ENCODE measurements at places on chromosomes 1 and 21.

- DNase-seq: no peak
Measured at GRCh38 chr1:21344750-21345443, 54.6 kb upstream of the ECE1 start.

DNA sequence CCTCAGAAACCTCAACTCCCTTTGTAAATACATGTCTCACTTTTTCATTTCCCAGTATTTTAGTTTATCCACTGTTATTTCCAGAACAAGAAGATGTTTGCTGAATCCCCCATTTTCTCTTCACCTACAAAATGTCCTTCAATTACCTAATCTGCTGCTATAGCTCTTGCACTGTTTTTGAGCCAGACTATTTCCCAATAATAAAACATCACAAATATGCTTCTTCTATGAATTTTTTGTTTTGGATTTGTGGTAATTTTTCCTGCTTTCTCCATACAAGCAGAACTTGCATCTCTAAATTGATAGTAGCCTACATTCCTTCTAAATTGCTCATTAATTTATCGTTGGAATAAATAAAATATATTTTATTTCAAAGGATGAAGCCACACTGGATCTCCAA lies 199.6 kb upstream of the C1orf87 start:
- DNase-seq: no peak

DNA sequence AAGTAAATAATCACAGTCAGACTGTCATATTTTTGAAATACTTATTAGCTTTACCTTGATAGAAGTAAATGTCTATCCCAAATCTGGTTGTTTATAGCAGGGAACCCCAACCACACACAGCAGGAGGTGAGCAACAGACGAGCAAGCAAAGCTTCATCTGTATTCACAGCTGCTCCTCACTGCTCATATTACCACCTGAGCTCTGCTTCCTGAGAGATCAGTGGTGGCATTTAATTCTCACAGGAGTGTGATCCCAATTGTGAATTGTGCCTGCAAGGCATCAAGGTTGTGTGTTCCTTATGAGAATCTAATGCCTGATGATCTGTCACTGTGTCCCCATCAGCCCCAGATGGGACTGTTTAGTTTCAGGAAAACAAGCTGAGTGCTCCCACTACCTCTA lies 104.3 kb downstream of the GPATCH2 start:
- no peak for DNase-seq

GRCh38 chr1:178864326-178864725 lies 6.6 kb downstream of the ANGPTL1 start:
- DNase-seq: no peak

DNA sequence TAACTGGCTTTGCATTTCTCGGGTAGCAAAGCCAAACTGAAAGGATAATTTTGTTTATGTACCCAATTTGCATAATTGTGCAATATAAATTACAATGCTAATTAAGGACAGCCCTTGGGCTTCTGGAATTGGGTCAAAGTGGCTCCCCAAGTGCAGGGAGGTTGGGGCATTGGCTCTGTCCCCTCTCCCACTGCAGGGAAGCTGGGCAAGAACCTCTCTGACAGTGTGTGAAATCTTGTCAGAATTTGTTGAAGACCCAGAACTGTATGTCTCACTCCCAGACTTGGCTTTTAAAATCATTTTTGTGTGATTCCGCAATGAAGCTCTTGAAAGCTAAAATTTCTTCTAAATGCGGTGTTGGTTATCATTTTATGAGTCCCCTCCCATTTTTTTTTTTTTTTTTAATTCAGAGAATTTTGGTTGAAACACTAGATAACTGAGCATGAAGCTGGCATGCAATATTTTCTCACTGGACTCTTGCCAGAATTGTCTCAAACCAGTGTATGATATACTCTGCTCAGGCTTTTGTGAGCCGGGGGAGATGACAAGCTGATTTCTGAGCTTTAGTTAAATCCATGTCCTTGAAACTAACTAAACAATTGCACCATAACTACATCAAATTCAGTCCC lies 878.9 kb upstream of the CXADR start:
- peak; percentile 4 for DNase-seq

- peak; percentile 50 for DNase-seq
Measured at GRCh38 chr1:220521778-220522177, 6.2 kb upstream of the MARK1 start.

DNA sequence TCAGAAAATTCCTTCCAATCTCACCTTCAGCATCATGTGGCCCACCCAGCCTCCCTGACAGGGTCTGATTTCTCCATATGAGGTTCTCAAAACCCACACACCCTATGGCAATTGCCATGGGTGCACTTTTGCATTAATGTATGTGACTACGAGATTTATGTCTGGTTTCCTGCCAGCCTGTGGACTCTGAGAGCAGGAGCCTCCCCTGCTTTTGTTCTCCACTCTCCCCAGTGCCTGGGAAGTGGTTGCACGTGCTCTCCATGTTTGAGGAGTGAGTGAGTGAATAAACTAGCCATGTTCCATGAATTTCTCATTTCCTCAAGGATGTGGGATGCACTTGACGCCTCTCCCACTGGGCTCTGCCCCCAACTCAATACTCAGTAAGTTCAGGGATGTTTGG lies 91.2 kb downstream of the ACTL8 start:
- DNase-seq: no peak

- no peak for DNase-seq
Measured at GRCh38 chr1:182095946-182096345, 34.4 kb upstream of the ZNF648 start.

DNA sequence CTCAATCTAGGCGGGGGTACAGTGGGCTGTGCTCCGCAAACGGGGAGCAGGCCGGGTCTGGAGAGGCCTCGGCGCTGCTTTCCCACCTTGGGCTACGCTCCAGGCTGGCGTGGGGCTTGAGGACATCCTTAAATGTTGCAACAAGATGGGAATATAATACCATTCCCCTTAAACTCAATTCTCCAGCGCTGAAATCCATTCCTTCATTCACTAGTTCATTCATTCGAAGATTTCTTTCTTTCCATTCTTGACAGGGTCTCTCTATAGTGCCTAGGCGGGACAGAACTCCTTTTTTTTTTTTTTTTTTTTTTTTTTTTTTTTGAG lies 261 bp upstream of the DPM3 start:
- DNase-seq: no peak

GRCh38 chr1:51331206-51332100 lies 1.1 kb upstream of the TTC39A start:
- no peak for DNase-seq

GRCh38 chr1:41400225-41400624 lies 39.0 kb downstream of the FOXO6 start:
- peak; percentile 55 for DNase-seq

GRCh38 chr21:36929622-36930021 lies 36.8 kb downstream of the HLCS start:
- no peak for DNase-seq

GRCh38 chr1:153663211-153663610 lies 4.7 kb downstream of the SNAPIN start:
- no peak for DNase-seq

GRCh38 chr21:44884097-44884496 lies 10.6 kb upstream of the PTTG1IP start:
- no peak for DNase-seq

- DNase-seq: no peak
Measured at GRCh38 chr1:88321706-88322105, 362.4 kb upstream of the PKN2 start.

GRCh38 chr1:160451859-160452232 lies 51.5 kb downstream of the VANGL2 start:
- no peak for DNase-seq

DNA sequence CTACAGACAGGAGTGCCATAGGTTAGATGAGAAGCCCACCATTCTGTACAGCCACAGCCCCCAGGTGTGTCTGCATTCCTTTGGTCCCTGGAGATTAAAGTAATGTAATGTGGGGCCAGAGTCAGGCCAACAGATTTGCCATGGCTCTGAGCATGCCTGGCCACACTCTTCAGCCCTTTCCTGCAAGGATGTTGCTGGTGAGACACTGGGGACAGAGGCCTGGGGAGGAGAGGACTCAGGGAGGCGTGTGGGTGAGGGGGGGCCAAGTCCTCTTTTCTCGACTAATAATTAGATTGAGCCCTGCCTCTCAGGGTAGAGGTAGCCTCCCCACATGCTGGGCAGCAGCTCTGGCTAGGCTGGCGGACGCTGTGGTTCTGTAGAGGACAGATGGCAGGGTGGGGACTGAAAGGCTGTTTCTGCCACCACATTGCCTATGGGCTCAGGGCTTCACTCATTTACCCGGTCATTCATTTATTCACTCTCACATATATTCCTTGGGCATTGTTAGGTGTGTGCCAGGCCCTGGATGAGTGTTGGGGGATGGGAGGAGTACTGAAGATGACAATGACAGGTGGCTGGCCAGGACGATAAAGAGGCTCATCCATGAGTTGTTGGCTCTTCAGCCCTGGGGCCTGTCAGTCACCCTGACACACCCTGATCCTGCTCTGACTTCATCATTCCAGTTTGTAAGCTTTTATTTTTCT lies 7.1 kb upstream of the PRCC start:
- DNase-seq: no peak

GRCh38 chr1:115330480-115331013 lies 7.5 kb downstream of the NGF start:
- no peak for DNase-seq

- DNase-seq: no peak
Measured at GRCh38 chr1:190320952-190321351, 156.7 kb downstream of the BRINP3 start.

DNA sequence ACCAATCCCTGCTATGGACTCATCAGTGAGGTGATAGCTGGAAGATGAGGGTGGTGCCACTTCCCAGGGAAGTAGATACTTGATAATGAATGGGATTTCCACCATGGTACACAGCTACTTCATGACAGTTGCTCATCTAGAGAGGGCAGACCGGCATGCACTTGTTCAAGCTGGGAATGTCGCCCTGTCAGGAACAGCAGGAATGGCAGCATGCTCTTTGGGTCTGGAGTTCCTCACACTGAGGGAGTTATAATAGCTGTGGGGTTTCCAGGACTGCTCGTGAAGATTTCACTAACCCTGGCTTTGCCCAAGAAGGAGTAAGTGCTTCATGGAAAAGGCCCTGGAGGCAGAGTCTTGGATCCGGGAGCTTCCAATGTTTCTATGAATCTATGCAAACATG lies 129.2 kb downstream of the PSMG1 start:
- no peak for DNase-seq

DNA sequence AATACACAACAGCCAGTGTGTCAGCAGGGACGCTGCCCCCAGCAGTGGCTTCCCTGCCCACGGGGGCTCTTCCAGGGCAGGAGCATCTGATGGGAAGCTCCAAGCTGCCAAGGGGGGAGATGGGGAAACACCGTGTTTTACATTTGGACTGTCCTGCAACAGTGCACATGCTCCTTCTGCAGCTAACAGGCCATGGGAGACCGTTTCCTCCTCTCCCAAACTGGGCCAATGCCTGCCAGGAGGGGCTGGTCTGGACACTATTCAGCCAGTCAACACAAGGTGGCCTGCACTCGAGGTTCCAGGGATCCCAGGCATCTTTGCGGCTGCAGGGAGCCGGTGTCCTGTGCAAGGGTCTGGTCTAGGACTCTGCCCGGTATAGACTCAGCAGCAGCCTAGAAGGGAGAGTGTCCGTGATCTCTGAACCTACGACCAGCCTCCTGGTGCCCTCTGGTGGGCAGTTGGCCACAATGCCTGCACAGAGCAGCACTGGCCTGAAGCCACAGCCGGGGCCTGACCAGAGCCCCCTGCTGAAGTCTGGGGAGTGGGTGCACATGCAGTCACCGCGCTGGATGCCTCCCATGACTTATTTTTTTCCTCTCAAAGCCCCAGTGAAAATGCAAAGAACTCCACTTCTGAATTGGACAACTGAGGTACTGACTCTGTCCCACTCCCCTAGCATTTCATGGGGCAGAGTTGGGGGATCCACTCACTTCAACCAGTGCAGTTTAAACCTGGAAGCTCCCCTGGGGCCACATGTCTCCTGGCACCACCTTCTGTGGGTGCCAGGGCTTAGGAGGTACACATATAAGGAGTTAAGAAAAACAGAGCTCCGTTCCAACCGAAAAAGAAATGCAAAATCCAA lies 33.3 kb downstream of the RCC2 start:
- DNase-seq: no peak

- DNase-seq: no peak
Measured at GRCh38 chr1:147245586-147246021, 3.1 kb downstream of the CHD1L start.

- no peak for DNase-seq
Measured at GRCh38 chr1:22780696-22781095, 70.1 kb downstream of the EPHB2 start.

DNA sequence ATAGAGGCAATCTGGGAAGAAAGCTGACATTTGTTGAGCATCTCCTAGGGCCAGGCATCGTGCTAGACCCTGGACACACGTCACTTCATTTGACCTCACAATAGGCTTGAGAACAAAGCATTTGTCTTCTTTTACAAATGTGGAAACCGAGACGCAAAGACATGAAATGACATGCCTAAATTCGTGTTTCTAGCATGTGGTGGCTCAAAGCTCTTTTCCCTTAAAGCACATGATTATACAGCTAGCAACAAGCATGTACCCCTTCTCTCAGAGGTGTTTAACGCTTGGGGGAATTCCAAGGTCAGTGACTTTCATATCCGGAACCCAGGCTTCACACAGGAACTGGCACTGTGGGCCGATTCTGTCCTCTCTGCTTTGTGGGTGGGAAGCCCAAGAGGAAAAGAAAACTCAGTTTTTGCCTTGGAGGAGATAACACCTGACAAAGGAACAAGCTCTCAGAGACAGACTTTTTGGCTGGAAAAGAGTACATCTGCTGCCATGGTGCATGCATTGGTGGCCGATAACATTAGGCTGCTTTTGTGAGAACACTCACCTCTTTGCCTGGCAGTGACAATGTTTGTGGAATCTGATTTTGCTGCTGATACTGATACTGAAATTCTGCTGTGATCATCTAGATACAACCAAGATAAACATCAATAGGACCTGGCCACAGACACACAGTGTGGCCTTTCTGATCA lies 15.4 kb upstream of the CD2 start:
- DNase-seq: no peak

DNA sequence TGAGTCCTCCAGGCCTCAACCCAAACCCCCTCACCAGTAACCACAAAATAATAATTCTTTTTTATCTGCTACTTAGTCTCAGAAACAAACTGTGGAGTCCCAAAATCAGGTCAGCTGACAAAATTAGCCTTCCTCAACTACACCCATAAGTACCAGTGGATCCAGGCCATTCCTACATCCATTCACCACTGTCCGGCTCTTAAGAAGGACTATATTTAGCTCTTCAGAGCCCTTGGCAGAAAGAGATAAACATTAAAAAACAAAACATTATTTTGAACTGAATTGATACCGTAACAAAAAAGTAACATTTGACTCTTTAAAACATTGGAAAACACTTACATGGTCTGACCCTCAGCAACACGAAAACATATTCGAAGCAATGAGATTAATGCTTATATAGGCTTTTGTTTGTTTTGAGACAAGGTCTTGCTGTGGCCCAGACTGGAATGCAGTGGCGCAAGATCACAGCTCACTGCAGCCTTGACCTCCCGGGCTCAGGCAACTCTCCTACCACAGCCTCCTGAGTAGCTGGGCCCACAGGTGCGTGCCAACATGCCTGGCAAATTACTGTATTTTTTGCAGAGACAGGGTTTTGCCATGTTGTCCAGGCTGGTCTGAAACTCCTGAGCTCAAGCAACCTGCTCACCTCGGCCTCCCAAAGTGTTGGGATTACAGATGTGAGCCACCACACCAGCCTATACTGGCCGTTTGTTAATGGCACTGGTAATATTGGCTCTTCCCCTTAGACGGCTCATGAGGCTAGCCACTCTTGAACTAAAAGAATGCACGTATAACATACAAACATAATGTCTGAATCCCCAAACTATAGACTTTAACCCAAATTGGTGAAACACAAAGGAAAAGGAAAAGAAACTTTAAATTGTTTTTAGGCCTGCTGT lies 330.7 kb downstream of the SMYD3 start:
- DNase-seq: no peak

GRCh38 chr1:10773376-10773775 lies 23.1 kb downstream of the CASZ1 start:
- no peak for DNase-seq

GRCh38 chr1:151680391-151680790 lies 36.2 kb downstream of the CELF3 start:
- no peak for DNase-seq
